Right renal cortex interstitium (tissue), 3 donors: ENCODE measurements at places on chromosomes 11 and 22.

GRCh38 chr11:124745270-124745834, 5.6 kb downstream of the NRGN start:
- no peak for DNase-seq

DNA sequence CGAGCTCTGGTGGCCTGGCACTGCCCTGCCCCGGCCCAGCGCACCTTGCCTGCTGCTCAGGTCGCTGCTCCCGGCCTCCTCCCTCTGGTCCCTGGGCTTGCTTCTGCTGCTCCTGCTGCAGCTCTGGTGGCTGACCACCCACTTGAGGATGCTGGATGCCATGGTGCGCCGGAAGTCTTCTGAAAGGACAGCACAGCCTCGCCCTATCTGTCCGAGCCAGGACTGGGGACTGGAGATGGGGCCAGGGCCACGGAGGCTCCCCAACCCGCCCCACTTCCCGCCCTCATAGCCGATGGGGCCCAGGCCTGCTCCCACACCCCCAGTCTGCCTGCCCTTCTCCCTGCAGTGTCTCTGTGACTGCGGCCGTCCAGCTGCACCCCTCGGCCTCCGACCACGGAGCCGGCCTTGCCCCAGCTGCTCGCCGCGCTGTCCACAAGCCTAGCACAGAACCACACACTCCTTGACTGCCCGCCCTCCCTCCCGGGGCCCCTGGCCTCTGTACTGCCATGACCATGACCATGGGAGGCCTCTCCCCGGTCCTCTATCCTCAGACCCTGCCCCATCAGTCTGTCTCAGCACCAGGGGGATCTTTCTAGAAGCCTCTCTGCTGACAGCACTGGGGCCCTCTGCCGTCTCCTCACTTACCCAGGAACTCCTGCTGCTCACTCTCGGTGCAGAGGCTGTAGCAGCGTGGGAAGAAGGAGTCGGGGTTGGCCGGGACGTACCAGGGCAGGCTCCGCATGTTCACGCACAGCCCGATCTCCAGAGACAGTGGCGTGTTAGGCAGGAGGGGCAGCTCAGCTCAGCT, 12.7 kb downstream of the TTLL8 start:
- no peak for DNase-seq

DNA sequence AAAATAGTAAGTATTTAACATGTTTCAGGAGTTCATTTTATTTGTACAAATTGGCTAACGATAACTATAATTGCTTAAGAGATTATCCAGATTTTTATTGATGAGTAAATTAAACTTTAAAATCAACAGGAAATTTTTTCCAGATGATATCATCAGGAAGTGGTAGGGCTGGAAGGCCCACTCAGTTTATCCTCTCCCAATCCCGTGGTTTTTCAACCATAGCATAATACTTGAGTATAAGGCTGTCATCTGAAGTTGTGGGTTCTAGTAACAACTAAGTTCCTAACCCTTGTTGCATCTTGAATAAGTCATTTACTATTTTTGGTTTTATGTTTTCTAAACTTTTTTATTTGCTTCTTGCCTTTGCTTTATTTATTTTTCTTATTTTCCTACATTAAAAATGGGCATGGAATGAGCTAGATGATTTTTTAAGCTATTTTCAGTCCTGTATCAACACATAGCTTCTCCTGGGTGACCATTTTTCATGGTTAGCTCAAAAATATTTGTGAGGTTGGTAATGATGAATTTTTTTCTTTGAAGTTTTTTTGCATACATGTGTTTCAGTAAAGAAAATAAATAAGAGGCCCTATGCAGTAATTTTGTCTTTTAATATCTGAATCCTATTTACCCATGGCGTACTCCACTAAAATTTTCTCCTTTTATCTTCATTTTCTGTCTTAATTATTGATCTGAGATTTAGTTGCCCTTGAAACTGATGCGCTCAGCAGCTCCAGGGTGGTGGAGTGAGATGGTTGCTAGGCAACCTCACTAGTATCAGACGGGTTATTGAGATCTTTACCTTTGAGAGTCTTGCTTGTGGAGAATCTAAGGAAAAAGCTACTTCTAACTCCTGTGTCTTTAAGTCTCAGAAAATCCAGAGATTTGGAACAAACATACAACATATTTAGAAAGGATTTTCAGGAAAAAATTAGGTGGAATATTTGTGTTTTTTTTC, 452.0 kb upstream of the CCDC179 start:
- no peak for DNase-seq

GRCh38 chr11:66868726-66869566, 12.1 kb downstream of the LRFN4 start:
- no peak for DNase-seq

GRCh38 chr11:15764948-15765347, 591.4 kb downstream of the SOX6 start:
- DNase-seq, result no peak

DNA sequence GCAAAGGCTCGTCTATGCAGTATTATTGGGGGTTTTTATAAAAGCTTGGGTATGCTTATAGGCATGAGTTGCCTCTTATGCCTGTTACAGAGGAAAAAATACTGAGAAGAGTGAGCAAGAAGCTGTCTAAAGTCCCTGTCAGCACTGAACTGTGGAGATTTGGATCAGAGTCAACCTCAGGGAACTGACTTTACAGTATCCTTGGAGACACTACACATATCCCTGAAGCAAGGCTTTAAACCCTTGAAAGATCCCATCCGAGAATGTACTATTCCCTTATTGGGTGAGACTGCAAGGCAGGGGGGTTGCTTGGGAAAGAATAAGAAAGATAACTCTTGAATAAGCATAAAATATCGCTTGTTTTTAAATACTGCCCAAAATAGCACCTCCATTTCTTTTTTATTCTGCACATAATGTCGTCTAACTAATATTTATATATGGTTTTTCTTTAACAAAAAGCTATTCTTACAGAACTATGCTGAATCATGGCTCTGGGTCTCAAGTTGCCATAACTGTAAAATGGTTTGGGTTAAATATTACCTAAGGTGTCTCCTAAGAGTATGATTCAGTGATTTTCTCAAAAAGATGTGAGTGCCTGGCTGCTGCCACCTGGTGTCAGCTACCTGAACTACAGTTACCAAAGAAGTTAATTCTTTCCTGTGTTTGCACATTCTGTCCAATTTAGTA, 1062.8 kb downstream of the DLG2 start:
- DNase-seq, result no peak

GRCh38 chr11:45411228-45411946, 125.2 kb upstream of the SYT13 start:
- DNase-seq, result no peak

- DNase-seq, result no peak
Measured at GRCh38 chr11:83511646-83512045, 225.5 kb upstream of the CCDC90B start.

- no peak for DNase-seq
Measured at GRCh38 chr11:125071435-125071834, 8.3 kb downstream of the SLC37A2 start.

- no peak for DNase-seq
Measured at GRCh38 chr11:14396273-14396672, 37.3 kb upstream of the RRAS2 start.

DNA sequence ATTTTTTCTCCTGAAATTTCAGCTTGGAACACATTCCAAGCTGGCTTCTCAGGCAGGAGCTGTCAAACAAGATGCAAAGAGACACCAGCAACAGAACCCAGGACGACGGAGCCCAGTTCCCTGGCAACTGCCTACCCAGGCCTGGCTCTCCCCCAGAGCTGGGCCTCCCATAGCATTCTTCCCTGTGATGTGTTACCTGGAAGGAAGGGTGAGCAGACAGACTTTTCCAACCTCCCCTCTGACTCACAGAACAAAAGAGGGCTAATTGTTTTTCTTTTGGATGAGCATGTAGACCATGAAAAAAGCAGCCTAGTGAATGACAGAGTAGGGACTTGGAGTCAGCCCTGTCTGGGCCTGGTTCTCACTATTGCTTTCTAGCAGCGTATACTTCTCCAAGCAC, 55.3 kb upstream of the BMAL1 start:
- DNase-seq, result no peak

DNA sequence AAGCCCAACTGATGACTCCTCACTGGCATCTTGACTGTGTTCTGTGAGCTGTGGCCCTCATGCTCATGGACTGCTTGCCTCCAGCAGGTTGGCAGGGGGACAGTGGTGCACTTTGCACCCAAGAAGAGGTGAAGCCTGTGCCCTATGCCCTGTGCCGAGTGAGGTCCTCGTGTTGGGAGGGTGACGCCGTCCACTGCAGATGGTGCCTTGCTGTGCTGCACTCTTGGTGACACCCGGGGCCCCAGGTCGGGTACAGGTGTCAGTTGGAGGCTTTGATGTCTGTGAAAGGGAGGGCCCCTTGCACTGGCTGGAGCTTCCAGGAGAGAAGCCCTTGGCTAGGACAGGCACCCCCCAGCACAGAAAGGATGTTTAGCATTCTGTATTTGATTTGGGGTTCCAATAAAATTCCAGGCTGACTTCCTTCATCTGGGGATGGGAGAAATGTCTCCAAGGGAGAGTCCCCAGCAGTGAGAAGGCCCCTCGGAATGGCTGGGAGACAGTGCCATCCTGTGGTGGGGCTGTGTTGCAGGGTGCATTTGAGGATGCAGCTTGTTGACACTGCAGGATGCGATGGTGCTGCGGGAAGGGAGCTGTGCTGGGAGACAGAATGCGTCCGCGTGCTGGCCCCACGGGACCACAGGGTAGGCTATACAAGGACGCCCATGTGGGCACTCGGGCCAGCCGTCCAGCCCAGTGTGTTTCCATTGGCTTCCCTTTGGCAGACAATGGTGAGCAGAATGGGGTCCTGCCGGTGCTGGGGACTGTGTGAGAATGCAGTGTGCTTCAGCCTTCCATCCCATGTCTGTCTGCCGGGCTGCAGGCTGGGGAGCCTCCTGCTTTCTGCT, 2.5 kb upstream of the ZDHHC8 start:
- DNase-seq, result no peak

DNA sequence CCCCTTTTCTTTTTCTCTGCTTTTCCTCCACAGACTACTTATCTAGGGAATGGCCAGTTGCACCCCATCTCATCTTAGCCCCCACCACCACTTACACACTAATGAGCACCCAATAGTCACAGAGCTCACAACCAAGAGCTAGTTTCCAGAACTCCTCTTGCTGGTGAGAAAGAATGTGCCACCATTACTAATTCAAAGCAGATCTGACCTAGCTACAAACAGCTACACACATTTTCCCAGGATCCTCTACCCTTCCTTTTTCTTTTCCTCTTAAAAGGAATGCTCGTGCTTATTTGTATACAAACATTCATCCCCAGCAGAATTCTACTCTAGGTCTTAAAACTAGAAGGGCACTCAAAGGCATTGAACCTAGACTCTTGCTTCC, 136.8 kb downstream of the CD44 start:
- no peak for DNase-seq

- no peak for DNase-seq
Measured at GRCh38 chr11:116857316-116857715, 19.9 kb upstream of the APOA1 start.

- no peak for DNase-seq
Measured at GRCh38 chr11:63595296-63595695, 18.9 kb downstream of the PLAAT3 start.

DNA sequence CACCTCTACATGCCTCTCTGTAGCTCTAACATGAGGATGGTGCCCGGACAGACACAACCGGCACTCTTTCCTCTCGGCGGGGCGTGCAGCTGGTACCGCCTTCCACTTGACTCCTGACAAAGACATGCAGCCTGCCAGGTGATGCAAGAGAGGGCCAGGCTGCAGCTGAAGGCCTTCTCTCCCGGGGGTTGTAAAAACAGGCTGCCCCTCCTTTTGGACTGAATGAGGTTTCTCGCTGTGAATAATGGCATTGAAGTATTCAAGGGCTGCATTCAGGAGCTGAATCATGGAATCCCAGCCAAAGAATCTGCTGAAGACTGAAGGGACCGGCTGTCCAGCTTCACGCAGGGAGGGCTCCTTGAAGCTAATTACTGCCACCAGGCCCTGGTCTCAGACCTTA, 110.9 kb downstream of the GALNT18 start:
- DNase-seq, result no peak

- no peak for DNase-seq
Measured at GRCh38 chr11:33515347-33515746, 185.3 kb downstream of the C11orf91 start.

DNA sequence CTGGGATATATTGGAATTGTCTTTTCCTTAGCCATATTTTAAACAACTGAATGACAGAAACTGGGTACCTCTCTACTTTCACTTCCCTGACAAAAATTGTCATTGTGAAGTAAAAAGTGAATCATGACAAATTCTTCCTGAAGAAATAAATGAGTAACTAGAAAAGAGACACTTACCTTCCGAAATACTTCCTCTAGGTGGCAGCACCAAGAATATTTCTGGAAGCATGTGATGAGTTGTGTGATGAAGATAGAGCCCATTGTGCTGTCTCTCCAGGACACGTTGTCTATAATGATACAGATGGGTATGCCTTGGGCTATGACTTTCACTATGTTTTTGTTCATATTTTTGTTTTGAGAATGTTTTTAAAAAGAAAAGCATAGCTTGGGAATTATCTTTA, 21.5 kb downstream of the CASP4 start:
- no peak for DNase-seq

- no peak for DNase-seq
Measured at GRCh38 chr11:96313163-96313562, 29.8 kb downstream of the MAML2 start.

GRCh38 chr11:6606471-6607189, 3.1 kb downstream of the ILK start:
- DNase-seq, result peak; percentile 91

- no peak for DNase-seq
Measured at GRCh38 chr22:30254314-30254713, 7.8 kb upstream of the LIF start.

GRCh38 chr22:43222262-43222661, 35.3 kb upstream of the TTLL12 start:
- no peak for DNase-seq

GRCh38 chr11:100011697-100012096, 675.4 kb upstream of the ARHGAP42 start:
- no peak for DNase-seq

GRCh38 chr11:126440276-126440675, 84.8 kb downstream of the ST3GAL4 start:
- no peak for DNase-seq

DNA sequence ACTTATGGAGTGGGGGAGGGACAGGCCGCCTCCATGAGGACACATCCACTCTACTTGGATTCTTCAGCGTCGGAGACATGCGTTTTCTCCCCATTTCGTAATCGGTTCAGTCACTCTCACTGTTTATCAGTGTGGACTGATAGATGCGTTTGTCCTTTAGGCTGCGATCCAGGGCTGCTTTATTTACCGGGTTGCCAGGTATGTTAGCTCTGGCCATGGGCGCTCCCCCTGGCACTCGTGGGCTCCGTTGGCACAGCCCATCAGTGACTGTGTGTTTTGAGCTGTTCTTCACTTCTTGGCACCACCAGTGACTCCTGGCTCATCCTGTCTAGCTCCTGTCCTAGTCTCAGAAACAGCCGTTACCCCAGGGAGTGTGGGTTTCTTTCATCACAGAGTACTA, 1203.3 kb downstream of the BRD1 start:
- DNase-seq, result no peak

DNA sequence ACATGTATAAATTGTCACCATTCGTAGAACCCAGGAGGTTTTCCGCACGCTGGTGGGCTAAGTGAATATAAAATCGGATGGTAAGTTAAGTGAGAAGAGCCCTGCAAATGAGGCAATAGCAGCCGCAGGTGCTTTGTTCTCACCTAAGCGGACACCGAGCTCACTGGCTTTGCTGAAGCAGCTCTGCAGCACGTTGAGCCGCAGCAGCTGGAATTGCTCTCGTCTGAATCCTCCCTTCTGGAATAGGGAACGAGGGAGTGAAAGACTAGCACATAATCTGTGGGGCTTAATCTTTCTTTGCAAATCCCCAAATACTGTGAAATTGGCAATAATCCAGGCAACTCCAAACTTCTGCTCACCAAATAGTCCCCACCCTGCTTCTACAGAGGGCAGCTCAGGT, 488.1 kb downstream of the NTM start:
- DNase-seq, result no peak

GRCh38 chr11:8192016-8192895, 23.4 kb upstream of the RIC3 start:
- DNase-seq, result peak; percentile 41
